T-helper 1 cell (primary cell): ENCODE measurements at places on chromosomes 4 and X.

DNA sequence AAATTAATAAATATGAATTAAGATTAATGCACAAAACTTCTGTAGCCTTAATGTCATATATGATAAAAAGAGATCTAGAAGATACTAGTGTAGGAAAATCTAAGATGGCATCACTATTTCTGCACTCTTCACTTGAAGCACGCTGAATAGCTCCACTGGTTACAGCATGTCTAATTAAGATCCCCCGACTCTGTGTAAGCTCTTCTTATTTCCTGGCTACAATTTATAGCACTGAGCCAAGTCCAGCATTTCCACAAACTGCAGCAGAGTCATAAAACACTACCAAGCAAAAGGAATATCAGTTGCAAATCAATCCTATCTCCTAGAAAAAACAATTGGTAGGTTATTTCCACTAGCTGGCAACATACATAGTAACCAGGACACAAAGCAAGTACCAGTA lies 1.3 kb upstream of the CCNA2 start:
- DNase-seq, result no peak

- no peak for DNase-seq
These were observed 107.3 kb upstream of the PABPC4L start for GRCh38 chr4:134308910-134309309.

DNA sequence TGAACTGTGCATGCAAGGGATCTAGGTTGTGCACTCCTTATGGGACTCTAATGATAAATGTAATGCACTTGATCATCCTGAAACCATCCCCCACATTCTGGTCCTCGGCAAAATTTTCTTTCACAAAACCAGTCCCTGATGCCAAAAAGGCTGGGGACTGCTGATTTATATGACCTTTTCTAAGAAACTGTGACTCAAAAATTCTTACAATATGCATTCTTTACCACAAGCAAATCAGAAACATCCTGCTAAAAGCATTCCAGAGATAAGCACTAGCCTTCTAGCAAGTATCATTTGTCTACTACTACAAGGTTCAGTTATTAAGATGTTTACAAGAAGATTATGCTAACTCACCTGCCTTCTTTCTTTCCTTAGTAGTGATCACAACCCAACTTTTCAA lies 166.5 kb upstream of the PCDH7 start:
- DNase-seq, result no peak

DNA sequence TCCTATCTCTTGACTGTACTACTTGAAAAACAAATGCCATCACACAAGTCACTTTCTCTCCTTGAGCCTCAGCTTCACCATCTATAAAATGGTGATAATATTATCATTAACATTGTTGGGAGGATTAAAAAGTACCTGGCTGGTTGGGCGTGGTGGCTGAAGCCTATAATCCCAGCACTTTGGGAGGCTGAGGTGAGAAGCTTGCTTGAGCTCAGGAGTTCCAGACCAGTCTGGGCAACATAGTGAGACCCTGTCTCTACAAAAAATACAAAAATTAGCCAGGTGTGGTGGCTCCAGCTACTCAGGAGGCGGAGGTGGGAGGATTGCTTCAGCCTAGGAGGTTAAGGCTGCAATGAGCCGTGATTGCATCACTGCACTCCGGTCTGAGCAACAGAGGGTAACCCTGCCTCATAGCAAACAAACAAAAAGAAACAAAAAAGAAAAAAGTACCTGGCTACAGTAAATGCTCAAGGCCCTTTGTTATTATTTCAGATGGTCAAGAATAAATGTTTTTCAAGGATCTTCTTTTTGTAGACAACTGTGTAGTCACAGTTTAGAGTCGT lies 120.3 kb downstream of the CHRNA9 start:
- DNase-seq, result no peak

DNA sequence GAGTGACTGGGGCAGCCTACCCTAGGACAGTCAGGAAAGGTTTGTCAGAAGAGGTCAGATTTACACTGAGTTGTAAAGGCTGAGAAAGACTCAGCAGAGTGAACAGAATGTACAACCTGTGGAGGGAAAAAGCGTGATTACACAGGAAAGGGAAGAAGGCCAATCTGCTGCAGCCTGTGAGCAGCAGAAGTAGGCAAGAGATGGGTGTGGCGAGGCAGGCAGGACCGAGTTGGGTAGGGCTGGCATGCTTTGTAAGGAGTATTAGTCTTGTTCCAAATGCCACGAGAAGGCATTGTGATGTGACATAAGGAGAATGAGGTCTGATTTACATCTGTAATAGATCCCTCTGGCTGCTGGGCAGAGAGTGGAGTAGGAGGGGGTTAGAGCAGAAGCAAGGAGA lies 12.6 kb downstream of the SGMS2 start:
- DNase-seq, result no peak

- no peak for DNase-seq
These were observed 186.4 kb downstream of the SPRY1 start for GRCh38 chr4:123583043-123583442.

GRCh38 chr4:170243662-170244288 lies 154.0 kb upstream of the AADAT start:
- no peak for DNase-seq

- no peak for DNase-seq
These were observed 632.3 kb downstream of the BCOR start for GRCh38 chrX:39465467-39465866.

- no peak for DNase-seq
These were observed 47.3 kb downstream of the CHRDL1 start for GRCh38 chrX:110748256-110748806.

DNA sequence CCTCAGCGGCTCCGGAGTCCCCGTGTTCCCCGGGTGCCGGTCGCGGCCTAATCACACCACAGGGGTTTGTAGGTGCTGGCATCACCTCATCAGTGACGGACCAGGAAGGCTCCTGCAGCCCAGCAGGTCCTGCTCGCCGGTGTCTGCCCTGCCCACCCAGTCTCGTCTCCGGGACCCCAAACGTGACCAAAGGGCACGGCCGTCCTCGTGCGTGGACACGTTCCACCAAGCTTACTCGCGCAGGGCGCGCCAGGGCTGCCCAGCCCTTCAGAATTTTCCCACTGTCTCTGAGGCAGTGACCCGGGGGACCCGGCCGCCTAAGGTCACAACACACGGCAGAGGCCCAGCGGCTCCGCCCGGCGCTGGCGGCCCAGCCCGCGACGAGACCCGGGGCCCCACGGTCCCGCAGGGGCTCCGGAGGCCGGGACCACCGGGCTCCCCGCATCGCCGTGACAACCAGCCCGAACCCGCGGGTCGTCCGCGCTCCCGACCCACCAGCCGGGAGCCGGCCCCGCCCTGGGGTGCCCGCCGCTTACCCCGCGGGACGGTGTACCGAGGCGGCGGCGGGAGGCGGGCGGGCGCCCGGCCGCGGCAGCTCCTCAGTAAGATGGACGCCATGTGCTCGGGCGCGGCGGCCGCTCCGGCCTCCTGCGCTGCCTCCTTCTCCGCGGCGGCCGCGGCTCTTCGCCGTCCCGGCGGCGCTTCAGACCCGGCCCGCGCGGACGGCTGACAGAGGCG lies 454 bp downstream of the LETM1 start:
- DNase-seq, result no peak

DNA sequence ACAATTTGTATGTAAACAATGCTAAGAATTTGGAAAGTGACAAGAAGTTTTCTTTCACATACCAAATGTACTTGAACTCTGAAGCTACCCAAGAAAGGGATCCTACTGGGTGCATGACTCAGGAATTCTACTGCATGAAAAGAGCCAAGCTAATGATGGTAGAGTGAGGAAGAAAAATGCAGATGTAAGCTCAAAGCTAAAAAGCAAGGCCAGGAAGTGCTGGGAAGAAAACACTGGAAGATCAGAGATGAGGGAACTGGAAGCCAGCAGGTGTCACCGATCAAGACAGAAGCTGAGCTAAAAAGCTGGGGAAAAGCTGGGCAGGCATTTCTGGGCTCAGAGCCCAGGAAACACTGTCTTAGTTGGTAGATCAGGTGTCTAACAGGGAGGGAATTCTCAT lies 449.1 kb downstream of the NKX6-1 start:
- no peak for DNase-seq

GRCh38 chr4:182556580-182556979 lies 313.4 kb downstream of the TENM3 start:
- DNase-seq, result no peak

DNA sequence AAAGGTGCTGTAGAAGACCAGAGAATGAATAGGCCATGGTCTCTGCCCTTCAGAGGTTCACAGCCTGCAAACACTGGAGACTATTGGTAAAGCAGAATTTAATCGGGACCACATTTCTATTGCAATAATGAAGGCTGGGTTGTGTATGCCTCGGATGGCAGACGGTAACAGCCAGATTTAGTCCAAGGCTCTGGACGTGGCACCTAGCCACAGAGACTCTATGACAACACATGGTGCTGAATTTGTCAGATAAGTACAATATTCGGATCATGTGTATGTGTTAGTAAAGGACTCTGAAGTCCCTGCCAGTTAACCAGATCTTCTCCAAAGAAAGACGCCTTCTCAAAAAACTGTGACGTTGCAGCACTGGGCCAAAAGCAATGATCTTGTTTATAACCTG lies 129.0 kb downstream of the DCTD start:
- no peak for DNase-seq

DNA sequence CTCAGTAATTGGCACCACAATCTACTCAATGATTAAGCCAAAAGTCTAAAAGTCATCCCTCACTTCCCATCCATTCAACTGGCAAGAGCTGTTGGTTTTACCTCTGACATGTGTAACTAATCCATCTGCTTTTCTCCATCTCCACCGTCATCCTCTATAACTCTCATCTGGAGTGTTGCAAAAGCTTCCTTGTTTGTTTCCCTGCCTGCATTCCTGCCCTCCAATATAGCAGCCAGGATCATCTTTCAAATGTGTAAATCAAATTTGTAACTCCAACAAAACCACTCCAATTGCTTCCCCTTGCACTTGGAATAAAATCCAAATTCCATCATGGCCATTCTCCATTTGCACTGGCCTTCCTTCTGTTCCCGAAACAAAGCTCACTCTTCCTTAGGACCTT lies 4.3 kb upstream of the PLAC8 start:
- DNase-seq, result no peak

DNA sequence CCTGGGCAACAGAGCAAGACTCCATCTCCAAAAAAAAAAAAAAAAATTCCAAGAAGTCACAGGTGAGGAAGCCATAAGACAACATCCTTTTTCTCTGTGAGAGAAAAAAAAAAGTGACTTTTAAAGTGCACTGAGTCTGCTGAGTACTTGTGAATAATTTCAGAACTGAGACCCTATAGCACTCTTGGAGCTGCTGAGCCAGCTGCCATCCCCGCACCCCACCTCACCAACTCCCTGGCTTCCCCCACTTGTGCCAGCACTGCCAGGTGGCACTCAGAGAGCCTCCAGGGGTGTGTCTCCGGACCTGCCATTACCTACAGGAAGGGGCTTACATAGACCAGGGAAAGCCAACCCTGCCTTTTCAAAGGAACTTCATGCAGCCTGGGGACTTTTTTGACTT lies 39.2 kb upstream of the HS3ST1 start:
- no peak for DNase-seq

GRCh38 chrX:131854581-131854980 lies 168.5 kb upstream of the STK26 start:
- DNase-seq, result no peak

DNA sequence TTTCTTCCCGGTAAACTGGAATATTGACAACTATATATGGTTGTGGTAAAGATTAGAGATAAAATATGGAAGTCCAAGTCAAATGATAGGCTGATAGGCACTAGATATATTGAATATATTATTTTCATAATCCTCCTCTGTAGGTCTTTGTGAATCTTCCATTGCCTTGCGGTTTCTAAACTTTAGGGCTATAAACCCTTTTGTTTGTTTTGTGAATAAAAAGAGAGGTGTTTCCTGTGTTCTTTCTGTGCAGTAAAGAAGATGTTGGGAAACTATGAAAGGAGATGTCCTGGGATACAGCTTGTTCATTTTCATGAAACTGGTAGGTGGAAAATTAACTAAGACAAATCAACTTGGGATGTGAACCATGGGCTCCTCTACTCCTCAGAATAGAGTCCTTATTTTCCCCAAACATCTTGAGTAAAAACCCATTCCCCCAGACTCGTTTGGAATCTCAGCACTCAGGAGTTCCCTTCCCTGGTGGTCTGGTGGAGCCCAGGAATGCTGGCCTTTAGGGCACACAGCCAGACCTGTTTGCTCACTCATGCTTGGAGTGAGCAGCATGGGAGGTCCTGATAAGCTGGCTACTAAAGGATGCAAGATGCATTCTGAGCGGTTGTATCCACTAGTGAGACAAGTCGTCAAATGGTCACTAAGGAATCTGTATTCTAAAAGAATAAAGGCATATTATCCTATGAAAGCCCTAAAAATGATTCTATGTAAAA lies 22.2 kb downstream of the PRDM8 start:
- DNase-seq, result no peak

- DNase-seq, result no peak
These were observed 127.4 kb downstream of the GRIA3 start for GRCh38 chrX:123311486-123311885.

- DNase-seq, result no peak
These were observed 12.3 kb downstream of the SASH3 start for GRCh38 chrX:129791961-129792570.

DNA sequence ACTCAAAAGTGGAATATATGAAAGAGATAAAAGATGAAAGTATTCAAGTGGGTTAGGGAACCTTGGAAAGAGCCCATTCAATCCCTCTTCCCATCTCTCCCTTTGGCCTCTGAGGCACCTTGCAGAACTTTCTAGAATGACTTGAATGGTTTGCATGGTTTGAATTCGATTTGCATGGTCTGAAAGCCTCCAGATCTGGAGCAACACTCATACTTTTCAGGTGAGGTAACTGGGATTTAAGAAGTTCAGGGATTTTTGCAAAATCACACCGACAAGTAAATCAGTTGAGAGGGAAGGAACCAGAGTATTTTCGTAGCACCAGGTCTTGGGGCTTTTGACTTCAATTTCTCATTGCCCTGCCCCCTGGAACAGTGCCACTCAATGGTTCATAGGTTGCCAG lies 476.0 kb upstream of the FTHL17 start:
- no peak for DNase-seq

DNA sequence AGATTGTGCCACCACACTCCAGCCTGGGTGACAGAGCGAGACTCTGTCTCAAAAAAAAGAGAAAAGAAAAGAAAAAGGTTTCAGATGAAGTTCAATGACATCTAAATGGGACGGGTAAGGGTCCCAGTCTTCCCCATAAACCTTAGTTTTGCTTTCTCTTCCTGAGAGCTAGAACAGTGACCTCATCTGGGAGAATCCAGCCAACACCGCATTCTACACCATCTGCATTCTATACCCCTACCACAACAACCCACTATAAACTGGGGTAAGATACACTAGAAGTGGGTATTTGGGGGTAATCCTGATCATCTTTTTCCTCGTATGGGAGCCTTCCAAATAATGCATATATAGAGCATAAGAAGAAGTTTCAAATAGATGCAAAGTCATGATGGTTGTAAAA lies 18.2 kb downstream of the SLC25A43 start:
- DNase-seq, result no peak

GRCh38 chr4:27442146-27442545 lies 581.5 kb downstream of the STIM2 start:
- no peak for DNase-seq

DNA sequence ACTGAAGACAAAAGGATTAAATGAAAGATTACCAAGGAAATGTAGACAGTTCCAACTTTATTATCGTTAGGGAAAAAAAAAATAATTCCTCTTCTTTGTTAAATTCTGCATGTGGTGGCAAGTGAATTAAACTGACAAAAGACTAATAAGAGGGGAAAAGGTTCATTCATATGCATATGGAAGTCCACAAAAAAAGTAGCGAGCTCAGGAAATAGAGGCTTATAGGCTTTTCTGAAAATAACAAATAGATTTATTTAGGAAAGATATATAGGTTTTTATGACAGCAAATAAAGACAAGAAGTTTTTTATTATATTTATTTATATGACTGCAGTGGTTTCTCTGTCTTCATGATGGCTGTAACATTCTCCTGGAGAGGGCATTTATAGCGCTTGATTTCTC lies 246.0 kb downstream of the NAF1 start:
- no peak for DNase-seq

GRCh38 chr4:114306946-114307345 lies 291.7 kb upstream of the UGT8 start:
- DNase-seq, result no peak
